Left lung (tissue), 14 donors: ENCODE measurements at places on chromosomes 13 and 19. TPM values are rescaled to one million over a fixed set of nuclear protein-coding genes. Genes with fewer than 3 reads are reported as not detected.
A peak's percentile ranks its signal among the peaks of the same experiment; 100 is the strongest.

Gene SULT2A1
- total RNA-seq = not detected

Gene LILRB3
- total RNA-seq = 21.8 TPM

Gene PSG5
- not detected for total RNA-seq

Gene SPIB
- total RNA-seq = 0.32 TPM

Gene SCEL
- 166 TPM for total RNA-seq

Gene ZNF416
- total RNA-seq = 4.5 TPM

Gene APBA3
- total RNA-seq = 24.7 TPM

Gene VRK3
- 38.7 TPM for total RNA-seq

Gene GPR4
- 9.5 TPM for total RNA-seq

Gene PSG11
- not detected for total RNA-seq

Gene CACNA1A
- 0.20 TPM for total RNA-seq

Gene ZNF667
- 3.0 TPM for total RNA-seq

Gene FAM83E
- 15.5 TPM for total RNA-seq

Gene ADAMTSL5
- 3.0 TPM for total RNA-seq

Gene RFPL4A
- not detected for total RNA-seq

Gene WIZ
- total RNA-seq = 31.0 TPM

DNA sequence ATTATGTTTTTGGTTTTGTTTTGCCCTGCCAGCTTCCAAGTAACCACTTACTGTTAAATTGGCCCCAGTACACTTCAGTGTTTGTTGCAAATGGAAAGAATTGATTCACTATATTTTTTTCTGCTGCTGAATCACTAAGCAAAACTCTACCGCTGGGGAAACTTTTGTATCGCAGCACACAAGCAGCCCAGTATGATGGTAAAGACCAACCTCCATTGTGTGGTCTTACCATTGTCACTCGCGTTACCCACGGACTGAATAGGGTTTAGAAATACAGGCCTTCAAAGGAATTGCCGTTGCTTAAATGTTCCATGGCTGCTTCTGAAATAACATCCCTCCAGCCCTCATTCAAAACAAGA, 7.9 kb downstream of the SPATA13 start:
- DNase-seq = no peak

GRCh38 chr19:2239173-2239572, 2.5 kb downstream of the SF3A2 start:
- no peak for DNase-seq

DNA sequence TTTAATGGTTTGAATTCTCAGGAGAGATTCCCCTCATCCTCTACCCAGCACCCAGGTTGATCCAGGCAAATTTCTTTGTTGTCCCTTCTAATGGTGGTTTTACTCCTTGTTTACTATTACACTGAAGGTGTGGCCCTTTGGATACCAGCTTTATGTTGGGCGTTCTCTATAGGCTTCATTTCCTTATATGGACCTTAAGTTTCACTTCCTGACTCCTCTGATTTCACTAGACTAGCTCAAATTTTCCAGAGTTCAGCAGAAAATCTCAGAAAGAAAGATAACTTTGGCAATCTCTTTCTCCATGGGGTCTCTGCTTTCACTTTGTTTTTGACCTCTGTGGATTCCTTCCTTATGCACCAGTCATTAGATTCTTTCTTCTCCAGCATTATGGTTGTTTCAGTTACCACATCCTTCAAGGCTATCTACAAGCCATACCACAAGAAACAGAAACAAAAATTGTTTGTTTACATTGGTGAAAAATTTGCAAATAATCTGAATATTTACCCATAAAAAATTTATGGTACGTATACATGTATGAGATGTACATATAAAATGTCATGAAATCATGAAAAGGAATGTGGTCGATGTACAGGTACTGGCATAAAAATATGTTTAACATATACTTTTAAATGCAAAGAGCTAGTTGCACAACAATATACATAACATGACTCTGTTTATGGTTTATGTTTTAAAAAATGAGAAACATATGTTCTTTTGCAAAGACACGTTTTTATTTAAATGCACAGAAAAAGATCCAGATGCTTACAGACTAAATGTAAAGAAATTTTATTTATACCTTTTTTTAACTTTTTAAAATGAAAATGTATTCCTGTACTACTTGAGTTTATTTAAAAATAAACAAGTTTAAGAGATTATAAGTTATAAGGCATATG, 212.6 kb downstream of the LACC1 start:
- no peak for DNase-seq

- DNase-seq = peak; percentile 33
These were observed 3.8 kb upstream of the TSHZ3 start for GRCh38 chr19:31352782-31353651.

DNA sequence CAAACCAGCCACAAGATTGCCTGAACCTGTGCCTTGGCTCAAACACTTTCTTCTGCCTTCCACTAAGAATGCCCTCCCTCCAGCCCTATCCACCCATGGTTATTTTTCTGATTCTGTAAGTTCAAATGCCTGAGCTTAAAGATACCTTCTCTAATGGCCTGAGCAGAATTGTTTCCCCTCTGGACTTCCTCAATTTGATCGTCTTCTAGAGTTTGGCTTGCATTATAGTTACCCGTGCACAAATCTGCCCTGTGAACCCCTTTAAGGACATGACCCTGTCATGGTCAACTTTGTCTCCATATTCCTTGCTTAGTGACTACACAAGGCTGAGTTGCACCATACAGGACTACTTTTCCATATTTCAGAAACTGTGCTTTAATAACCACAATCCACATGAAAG, 481.0 kb downstream of the FOXO1 start:
- no peak for DNase-seq

GRCh38 chr19:5326986-5327623, 13.5 kb downstream of the PTPRS start:
- no peak for DNase-seq

DNA sequence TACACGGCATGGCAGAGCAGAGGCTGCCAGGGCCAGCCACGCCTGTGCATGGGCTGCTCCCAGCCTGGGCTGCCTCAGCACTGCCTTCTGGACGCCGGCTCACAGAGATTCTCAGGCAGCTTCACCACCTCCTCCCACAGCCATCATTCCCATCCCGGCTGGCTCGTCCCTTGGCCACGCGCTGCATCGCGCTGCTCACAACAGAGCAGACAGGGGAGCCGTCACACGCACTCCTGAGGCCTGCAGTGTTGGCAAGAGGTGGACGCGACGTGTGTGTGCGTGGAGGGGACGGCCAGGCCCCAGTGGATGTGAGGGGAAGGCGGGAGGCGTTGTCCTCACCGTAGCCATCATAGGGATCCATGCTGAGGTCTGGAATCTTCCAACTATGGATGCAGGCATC, 7.6 kb upstream of the PRKD2 start:
- DNase-seq = no peak

GRCh38 chr13:112651750-112652511, 37.9 kb upstream of the ATP11A start:
- no peak for DNase-seq

DNA sequence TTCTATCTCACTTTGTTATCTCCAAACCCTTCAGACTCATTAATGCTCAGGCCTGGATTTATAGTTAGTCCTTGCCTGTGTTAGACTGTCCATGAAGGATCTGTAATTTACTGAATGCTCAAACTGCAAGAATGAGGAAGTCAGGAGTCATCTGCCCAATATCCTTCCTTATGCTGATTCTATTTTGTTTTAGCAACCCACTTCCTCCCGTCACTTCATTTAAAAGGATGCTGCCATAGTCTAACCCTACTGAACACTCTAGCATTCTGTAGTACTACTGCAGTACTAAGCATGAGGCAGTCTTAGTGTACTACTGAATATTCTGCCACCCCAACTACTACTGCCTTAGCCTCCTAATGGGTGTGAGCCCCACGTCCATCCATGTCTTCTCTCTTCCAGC, 1.5 kb downstream of the FCAR start:
- DNase-seq = no peak

- DNase-seq = peak; percentile 58
These were observed 31.7 kb downstream of the IER2 start for GRCh38 chr19:13181747-13182388.

DNA sequence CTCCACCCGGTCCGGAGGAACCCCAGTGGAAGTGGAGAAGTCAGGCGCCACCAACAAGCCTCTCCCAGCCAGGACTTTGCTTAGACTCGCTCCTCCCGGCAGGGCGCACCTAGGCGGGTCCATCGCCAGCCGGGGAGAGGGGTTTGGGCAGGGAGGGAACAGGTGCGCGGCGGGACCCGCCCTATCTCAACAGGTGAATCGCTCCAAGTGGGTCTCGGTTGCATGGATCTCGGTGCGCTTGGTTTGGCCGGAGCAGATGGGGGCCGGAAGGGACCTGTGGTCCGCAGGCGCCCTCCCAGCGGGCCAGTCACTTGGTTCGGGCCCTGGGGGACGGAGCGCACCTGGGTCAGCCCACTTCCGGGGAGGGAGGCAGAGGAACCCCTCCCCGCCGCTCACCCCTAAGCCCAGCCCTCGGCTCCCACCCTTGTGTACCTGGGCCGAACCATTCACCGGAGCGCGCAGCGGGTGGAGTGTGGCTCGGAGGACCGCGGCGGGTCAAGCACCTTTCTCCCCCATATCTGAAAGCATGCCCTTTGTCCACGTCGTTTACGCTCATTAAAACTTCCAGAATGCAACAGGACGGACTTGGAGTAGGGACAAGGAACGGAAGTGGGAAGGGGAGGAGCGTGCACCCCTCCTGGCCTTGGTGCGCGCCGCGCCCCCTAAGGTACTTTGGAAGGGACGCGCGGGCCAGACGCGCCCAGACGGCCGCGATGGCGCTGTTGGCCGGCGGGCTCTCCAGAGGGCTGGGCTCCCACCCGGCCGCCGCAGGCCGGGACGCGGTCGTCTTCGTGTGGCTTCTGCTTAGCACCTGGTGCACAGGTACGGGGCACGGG, at the start of gene LSR:
TSS of gene LSR (plus strand) at position 693 of the 836 bp plus-strand sequence. CDS start at position 714, 21 bp downstream.
- peak; percentile 91 for DNase-seq

- DNase-seq = no peak
These were observed 1.3 kb downstream of the MEIS3 start for GRCh38 chr19:47417746-47418691.

GRCh38 chr13:50162567-50162966, 147.3 kb downstream of the KCNRG start:
- no peak for DNase-seq

- DNase-seq = peak; percentile 90
These were observed 53.9 kb upstream of the CEACAM21 start for GRCh38 chr19:41521931-41522555.

- no peak for DNase-seq
These were observed 110.6 kb downstream of the STARD13 start for GRCh38 chr13:33174931-33175330.

GRCh38 chr19:40596608-40597328, 4.4 kb upstream of the LTBP4 start:
- DNase-seq = no peak

DNA sequence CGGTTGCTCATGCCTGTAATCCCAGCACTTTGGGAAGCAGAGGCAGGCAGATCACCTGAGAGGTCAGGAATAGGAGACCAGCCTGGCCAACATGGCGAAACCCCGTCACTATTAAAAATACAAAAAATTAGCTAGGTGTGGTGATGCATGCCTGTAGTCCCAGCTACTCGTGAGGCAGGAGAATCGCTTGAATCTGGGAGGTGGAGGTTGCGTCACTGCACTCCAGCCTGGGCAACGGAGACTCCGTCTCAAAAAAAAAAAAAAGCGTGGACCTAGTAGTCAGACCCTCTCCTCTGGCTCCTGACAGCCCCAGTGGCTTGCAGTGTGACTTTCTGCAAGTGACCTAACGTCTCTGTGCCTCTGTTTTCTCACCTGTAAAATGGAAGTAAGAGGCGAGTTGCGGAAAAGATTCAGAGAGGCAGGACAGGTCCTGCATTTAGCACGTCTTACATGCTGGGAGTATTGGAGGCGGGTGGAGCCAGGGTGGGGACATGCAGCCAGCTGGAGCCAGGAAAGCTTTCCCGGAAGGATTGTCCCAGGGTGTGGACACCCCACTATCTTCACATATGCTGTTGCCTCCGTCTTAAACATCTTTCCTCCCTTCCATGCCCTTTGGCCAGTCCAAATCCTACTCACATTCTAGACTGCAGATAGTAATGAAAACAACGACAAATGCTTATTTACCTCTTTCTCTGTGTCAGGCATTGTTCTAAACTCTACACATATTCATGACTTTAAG, 2.9 kb downstream of the TUBB4A start:
- DNase-seq = no peak

DNA sequence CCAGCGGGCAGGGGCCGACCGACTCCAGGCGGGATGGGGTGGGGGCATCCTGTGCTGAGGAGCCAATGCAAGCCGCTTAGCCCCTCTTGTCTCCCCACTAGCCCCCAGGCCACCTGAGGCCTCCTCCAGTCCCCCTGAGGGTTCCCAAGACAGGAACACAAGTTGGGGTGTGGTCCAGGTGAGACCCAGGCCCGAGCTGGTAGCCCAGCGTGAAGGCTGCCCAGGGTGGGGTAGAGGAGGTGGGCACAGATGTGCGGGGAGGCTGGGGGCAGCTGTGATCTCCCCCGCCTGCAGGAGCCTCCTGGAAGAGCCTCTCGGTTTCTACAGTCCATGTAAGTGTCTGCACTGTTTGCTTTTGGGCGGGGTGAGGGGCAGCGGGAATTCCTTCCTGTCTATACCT, 10.4 kb downstream of the TLE6 start:
- no peak for DNase-seq
